Occipital lobe (tissue), 3 donors: ENCODE measurements at places on chromosomes 12 and 14.

GRCh38 chr14:53929871-53930715 lies 26.5 kb downstream of the BMP4 start:
- no peak for DNase-seq

GRCh38 chr14:91089958-91090535 lies 23.8 kb upstream of the DGLUCY start:
- no peak for DNase-seq

DNA sequence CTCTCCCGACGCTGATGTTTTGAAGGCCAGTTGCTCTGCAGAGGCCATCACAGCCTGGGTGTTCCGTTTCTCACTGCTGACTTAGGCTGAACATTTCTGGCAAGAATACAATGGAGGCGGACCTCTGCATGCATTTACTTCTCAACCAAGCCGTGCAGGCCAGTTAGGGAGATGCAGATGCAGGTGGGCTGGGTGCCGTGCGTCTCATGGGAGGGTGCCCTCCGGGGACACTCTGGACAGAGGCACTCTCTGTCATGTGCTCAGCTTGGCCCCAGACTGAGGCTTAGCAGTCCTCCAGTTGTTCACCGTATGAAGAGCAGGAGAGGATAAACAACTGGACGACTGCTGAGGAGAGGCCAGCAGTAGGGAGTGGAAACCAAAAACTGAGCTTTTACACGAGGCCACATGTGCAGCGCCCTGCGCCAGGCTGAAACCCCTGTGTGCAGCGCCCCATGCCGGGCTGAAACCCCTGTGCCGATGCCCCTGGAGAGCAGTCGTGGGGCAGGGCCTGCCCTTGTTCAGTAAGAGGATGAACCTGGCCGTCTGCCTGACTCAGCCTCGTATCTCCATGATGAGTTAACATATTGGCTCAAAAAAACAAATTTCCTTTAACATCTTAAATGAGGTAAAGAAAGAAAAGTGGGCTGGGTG lies 32.3 kb downstream of the DDX51 start:
- no peak for DNase-seq

GRCh38 chr12:119301379-119301778 lies 33.1 kb upstream of the CCDC60 start:
- no peak for DNase-seq

DNA sequence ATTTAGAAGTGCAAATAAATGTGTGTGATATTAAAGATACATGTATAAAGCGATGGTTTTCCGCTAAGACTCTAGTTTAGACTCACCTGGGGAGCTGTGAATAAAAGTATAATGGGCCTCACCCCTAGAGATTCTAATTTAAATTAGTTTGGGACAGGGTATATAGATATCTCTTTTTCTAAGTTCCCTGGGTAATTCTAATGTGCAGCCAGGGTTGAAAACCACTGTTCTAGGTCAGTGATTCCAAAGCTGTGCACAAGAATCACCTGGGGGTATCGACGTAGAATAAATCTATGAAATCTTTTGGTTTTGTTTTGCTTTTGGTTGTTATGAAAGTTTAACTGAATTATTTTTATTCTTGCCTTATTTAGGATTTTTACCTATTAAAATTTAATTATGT lies 302.1 kb downstream of the KCNH5 start:
- no peak for DNase-seq

DNA sequence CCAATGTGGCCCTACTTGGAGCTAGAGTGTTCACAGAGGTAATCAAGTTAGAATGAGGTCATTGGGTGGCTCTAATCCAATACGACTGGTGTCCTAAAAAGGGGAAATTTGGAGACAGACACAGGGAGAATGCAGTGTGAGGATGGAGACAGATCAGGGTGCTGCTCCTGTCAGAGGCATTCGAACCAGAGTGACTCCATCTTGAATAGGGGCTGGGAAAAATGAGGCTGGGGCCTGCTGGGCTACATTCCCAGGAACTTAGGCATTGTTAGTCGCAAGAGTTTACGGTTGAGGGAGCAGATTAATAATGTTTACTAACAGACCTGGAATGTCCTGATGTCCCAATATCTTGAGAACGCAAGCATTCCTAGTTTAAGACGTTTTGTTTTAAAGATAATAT lies 20.2 kb downstream of the TNFAIP2 start:
- no peak for DNase-seq

GRCh38 chr14:25394356-25394755 lies 344.4 kb upstream of the STXBP6 start:
- no peak for DNase-seq

GRCh38 chr12:39429809-39430208 lies 13.1 kb downstream of the KIF21A start:
- no peak for DNase-seq

DNA sequence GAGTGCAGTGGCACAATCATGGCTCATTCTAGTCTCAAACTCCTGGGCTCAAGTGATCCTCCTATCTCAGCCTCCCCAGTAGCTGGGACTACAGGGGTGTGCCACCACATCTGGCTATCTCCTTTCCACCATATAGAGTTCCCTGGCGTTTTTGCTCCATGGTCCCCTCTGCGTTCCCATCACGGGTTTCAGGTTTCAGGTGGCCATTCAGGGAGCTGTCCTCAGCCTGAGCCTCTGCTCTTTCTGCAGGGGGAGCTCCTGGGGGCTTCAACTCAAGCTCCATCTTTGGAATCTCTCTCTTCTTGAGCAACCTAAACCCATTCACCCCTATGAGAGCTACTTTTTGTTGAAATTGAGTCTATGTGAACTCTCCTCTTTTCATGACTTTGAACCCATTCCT lies 11.6 kb downstream of the SMIM41 start:
- DNase-seq: no peak

DNA sequence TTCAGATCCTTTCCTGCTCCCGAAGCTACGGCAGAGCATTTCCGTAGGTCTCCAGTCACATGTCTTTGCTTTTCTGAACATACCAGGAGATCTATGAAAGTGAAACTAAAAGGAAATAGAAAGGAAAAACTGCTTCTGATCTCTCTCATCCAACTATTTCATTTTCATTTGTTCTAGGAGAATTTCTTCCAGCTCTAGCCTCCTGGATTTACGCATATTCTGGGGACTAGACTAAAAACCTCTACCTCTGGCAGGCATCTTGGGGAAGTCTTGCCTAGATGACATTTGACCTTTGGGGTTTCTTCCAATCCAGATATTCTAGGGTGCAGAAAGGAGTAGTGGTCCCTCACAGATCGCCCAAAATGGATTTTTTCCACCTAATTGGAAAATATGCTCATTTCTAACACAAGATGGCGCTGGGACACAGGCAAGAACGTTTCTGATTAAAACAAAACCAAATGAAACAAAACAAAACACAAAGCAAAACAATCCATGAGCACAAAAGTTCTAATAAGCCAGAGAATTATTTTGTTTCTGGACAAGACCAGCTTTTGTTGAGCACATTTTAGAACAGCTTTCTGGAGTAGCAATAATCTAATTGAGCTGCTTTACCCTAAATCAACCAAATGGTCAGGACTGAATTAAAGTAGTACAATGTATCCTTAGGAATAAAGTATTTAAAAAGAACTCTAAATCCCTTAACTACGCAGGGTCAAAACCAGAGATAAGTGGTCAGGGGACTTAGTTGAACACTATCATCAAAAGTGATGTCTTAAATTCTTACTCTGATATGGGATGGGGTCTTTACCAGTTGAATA lies 12.3 kb upstream of the PARP11 start:
- no peak for DNase-seq

DNA sequence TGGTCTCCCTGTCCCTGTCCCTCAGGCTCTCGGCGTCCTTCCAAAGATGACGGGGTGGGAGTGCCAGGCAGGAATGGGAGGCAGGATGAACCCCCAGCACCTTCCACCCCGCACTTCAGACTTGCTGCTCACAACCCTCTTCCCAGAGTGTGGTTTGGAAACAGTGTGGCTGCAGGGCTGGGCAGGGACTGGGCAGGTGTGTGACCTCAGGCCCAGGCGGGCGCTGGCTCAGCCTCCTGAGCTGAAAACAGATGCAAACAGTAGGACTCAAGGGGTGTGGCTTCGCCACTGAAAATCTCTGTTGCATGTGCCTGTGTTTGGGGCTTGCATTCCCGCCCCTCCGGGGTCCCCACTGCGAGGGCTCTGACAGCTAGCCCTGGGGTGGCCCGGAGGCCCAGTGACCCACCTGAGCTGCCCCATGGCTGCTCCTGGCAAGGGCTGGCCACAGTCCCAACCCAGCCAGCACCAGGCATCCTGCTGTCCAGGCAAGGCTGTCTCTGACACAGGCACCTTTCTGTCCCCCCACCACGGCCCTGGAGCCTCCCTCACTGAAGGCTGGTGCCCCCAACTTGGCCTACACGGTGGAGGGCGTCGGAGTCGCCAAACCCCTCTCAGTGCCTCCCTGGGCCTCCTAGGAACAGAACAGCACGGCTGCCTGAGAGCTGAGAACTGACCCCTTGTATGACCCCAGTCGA lies 46.1 kb downstream of the BEGAIN start:
- no peak for DNase-seq

- DNase-seq: no peak
These were observed 47.8 kb downstream of the SAV1 start for GRCh38 chr14:50620341-50620740.

- DNase-seq: no peak
These were observed 5.4 kb upstream of the ACVRL1 start for GRCh38 chr12:51901881-51902280.
